ENCODE measurements at places on chromosomes 1 and 21.

- DNase-seq: no peak
Observed at GRCh38 chr1:38512789-38513188, 346.8 kb downstream of the RRAGC start.

- no peak for DNase-seq
Observed at GRCh38 chr1:90823686-90824085, 106.6 kb upstream of the BARHL2 start.

DNA sequence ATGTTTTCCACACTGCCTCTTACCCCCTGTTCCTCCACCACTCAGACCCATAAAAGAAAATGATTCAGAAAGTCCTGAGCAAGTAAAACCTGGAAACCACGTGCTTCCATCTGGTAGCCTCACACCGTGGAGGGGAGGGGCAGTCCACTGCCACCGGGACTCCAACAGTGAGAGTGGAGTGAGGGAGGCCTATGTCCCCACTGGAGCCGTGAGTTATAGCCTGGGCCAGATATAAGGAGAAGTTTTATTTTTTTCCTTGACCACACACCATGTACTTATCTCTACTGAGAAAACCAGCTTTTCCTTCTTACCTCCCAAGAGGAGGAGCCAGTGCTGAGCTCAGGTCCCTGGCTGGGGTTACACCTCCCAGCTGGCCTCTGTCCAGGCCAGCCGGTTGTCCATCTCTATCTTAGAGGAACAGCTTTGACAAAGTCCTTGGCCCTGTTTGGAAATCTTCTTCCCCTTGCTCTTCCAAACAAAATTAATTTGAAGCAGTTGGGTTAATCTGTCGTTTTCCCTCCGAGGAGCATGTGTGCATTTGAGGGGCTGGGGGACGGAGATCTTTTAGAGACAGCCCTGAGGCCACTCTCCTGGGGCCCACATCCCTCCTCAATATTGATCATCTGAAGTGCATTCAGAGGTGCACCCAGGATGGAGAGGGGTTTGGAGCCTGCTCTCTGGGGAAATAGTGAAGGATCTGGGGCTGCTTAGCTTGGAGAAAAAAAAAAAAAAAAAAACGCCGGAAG is 49.1 kb upstream of the SERBP1 start:
- DNase-seq: no peak

DNA sequence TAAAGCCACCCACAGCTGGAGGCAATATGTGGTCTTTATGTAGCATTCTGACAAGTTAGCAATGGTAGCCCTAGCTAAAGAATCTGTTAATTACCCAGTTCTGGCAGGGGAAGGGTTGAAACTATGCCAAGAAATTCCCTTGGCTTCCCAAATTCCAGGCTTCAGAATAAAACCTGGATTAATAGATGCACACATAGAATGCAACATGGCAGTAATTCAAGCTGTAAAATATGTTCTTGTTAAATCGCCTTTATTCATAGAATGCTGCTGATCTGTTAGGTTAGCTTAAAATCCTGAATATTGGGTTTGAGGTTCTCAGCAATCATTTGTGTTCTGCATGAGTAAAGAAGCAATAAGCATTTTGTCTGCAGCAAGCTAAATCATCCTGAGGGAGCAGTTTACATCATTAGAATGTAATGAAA is 80.1 kb downstream of the ZNF326 start:
- no peak for DNase-seq

DNA sequence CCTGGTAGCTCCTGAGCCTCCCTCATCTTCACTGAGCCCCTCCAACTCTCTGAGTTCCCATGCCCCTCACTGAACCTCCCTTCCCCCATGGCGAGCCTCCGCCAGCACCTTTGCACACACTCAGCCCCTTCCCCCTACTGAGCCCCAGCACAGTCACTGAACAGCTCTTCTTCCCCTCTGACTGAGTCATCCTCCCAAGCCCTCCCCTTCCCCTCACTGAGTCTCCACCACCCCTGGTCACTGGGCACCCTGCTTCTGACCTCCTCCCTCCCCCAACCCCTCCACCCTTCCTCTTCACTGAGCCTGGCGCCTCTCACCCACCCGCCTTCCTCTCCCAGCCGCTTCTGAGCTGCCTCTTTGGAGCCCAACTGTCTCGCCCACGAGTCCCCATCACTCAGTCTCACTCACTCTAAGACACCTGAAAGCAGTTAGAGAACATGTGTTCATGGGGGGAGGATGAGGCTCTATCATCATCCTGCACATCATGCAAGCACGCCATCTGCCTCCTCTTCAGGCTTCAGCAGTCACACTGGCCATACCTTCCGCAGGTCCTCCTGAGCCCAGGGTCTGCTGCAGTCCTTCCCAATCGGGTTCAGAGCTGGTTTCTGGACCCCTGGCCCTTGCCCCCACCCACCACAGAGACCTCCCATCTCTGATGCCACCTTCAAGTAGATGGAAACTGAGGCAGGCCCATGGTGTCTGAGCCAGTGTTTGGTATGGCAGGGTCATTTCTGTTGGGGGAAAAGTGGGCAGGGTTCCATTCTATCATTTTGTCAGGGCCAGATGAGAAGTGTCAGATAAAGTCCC is 2.0 kb upstream of the TRNP1 start:
- DNase-seq: no peak

All from Caco-2 (cell line).